ENCODE measurements at places on chromosomes 1 and 21.

GRCh38 chr1:54516249-54516920 lies 31.6 kb upstream of the ACOT11 start:
- no peak for DNase-seq

- no peak for DNase-seq
Observed at GRCh38 chr21:31668651-31669491, 9.4 kb downstream of the SOD1 start.

- DNase-seq, result no peak
Observed at GRCh38 chr21:24223624-24224023, 1383.7 kb downstream of the MRPL39 start.

- no peak for DNase-seq
Observed at GRCh38 chr1:193211539-193211938, 25.1 kb upstream of the B3GALT2 start.

DNA sequence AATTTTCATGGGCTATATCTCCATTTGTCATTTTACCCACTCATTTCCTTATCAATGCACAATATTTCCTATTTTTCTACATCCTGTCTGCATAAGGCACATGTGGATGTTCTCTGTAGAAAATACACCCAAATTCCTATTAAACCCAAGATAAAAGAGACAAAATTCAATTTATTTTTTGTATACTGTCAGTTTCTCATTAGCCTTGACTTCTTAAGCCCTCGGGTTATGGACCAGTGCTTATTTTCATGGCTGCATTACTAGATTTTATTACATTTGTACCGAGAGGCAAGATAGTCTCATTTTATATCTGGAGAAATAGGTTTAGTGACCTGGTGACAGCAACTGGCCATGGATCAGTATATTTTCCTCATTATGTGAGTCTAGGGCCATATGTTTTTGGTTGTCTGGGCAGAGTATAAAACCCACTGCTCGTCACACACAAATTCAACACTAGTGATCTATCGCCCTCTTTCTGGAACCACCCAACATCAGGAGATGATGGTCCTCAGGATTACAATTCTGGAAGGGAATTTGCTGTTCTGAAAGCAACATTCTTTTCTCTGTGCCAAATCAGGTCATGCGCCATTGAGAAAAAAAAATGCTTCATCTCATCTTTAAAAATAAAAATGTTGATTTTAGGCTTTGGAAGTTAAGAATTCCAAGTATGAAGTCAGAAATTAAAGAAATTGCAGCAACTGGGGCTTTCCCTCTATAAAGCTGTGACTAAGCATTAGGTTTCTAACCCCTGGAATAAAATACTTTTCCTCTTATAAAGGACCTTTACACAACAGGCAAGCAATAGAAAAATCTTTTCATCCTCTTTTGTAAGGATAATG lies 81.4 kb downstream of the ASTN1 start:
- no peak for DNase-seq
